Activated CD4-positive, alpha-beta T cell treated with anti-CD3 and anti-CD28 coated beads, Interleukin-2, amount 10 ng/mL, durations not matched to agents 24 days and 14 days (primary cell): ENCODE measurements at places on chromosomes 16 and 17. TPM values are rescaled to one million over a fixed set of nuclear protein-coding genes. Genes with fewer than 3 reads are reported as not detected.

Gene INCA1
- 0.56 and 0.69 TPM in 2 replicates for total RNA-seq

DNA sequence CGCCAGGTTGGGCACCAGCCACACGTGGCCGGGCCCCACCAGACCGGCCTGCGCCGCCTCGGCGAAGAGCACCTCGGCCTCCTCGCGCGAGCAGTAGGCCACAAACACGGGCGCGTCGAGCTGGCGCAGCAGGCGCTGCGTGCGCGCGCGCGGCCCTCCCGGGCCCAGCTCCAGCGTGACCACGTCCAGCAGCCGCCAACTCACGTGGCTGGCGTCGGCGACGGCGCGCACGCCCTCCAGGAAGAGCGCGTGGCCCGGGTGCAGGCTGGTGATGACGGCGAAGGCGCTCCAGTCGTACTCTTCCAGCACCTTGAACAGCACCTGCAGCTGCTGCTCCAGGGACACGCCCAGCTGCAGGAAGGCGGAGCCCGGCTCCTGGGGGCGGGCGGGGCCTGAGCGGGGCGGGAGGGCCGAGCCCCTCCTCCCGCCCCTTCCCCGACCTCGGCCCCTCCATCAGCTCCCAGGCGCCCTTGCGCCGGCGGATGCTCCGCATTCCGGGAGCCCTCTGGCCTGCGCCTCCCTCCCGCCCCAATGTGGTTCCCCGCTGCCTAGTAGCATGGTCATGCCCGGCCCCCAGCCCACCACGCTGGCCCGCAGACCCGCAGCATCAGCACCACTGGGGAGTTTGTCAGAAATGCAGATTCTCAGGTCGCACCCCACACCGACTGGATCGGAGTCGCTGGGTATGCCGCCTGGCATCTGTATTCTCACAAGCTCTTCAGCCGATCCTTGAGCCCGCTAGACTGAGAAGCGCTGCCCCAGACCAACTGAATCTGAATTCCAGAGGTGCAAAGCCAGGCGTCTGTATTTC lies 7.2 kb downstream of the GRIN2C start:
- DNase-seq = peak; percentile 93

Gene C16orf74
- total RNA-seq = 0.19 and 0.38 TPM in 2 replicates

Gene OTOP2
- not detected in 2 replicates for total RNA-seq

GRCh38 chr16:3858801-3859200 lies 21.7 kb downstream of the CREBBP start:
- no peak for DNase-seq

DNA sequence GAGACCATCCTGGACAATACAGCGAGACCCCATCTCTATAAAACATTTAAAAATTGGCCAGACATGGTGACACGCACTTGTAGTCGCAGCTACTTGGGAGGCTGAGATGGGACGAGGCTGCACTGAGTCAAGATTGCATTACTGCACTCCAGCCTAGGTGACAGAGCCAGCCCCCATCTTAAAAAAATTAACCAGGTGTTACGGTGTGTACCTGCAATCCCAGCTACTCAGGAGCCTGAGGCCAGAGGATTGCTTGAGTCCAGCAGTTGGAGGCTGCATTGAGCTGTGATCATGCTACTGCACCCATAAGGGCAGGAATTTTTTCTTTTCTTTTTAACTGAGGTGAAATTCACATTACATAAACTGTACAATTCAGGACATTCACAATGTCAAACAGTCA lies 16.9 kb upstream of the TMC7 start:
- no peak for DNase-seq

DNA sequence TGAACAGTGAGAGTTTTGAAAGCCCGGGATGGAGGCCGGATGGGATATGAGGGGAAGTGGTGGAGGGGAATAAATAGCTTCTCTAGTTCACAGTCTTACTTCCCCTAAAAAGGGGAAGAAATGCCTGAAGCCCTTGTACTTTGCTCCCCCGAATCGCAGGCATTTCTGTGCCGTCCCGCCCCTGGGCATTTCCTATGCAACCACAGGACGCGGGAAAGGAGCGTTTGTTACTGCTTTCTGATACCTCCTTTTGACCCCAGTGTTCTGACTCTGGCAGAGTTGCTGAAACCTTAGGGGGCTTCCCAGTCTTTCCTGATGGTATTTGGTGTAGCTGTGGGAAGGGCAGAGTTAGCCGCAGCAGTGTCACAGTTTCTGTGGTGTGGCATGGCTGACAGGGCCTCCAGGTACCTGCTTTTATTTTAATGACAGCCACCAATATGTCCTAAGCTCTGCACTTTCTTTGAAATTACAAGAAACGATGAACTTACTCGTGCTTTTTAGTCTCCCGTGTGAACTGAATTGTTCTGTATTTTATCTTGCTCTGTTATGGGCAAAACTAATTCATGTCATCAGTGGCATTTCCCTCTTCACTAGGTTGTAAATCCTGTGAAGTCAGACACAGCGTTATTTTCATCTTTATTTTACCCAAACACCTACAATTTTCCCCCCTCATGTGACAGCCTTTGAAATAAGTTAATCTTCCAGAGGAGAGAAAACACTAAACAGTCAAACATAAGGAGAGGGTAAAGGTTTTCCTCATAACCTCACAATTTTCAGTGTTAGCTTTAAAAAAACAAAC lies 27.1 kb downstream of the USP10 start:
- DNase-seq = no peak

GRCh38 chr16:47716571-47716970 lies 255.4 kb downstream of the PHKB start:
- no peak for DNase-seq

GRCh38 chr16:76784530-76784929 lies 406.5 kb upstream of the MON1B start:
- no peak for DNase-seq

GRCh38 chr17:66172691-66173223 lies 19.2 kb downstream of the CEP112 start:
- DNase-seq = no peak

Gene TNFRSF13B
- total RNA-seq = not detected in 2 replicates

- no peak for DNase-seq
Observed at GRCh38 chr17:48060249-48060648, 12.1 kb downstream of the NFE2L1 start.

Gene FAM234A
- 17.3 and 18.6 TPM in 2 replicates for total RNA-seq

- DNase-seq = no peak
Observed at GRCh38 chr17:61305024-61305423, 94.6 kb upstream of the TBX2 start.

- no peak for DNase-seq
Observed at GRCh38 chr17:58693208-58693607, 806 bp downstream of the RAD51C start.

Gene CNTNAP4
- total RNA-seq = not detected in 2 replicates

GRCh38 chr17:6422654-6423241 lies 12.2 kb downstream of the AIPL1 start:
- no peak for DNase-seq

DNA sequence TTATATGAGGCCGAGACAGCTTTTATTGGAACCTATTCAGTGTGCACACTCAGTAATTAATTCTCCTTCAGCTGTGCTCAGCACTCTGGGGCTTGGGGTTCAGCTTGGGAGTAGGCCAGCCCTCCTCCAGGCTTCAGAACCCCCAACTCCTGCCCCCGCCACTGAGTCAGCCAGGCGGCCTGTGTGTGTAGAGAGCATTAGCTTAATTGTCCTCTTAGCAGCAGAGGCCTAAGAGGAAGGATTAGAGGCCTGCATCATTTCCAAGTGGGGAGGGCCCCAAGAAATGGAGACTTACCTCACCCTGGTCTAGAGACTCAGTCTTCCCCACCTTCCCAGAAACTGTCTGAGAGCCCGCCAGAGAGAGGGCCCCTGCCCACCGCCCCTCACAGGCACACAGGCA lies 772 bp downstream of the PRSS53 start:
- DNase-seq = no peak

DNA sequence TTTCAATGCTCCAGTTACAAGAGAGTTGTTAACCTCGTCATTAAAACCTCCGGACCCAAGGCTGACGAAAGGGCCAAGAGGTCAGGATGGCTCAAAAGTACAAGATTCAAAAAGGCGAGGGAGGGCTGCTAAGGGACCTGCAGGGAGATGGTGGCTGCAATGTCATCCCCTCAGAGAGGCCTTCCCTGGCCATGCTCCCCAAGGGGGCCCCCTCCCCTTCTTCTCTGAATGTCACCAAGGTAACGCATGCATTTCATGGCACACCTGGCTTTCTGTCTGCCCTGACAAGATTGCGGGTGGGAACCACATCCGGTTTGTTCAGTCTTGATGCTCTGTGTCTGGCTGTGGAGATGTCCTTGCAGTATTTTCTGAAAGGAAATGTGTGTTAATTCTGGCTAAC lies 89.9 kb downstream of the C16orf78 start:
- DNase-seq = peak; percentile 94

DNA sequence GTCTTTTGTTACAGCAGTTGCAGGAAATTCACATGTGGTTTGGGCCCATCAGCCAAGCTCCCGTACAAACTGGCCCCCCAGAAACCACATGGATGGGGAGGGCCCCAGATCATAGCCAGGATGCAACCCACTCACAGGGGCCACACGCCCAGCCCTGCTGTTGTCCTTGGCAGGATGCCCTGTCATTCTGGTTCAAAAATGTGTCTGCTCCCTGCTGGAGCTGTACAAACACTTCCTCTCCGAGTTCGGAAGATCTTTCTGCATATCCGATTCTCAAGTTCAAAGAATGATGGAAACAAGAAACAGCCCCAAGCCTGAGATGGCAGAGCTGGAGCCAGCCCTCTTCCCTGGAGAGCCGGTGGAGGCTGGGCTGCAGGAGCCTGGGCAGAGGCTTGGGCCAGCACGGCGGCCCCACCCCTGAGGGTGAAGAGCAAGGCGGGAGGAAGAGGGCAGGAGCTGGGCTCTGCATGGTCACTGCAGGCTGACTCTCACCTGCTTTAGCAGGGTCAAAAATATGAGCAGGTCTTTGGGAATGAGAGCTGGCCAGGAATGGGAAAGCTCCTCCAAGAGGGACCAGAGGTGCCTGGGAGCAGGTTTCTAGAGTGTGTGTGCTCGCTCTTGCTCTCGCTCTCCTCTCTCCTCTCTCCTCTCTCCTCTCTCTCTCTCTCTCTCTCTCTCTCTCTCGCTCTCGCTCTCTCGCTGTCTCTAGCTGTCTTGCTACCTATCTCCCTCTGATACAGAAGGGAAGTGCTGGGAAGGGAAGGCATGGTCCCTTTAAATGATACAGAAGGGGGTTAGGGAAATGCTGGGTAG lies 34.7 kb upstream of the ENPP7 start:
- DNase-seq = no peak

Gene KCNJ2
- total RNA-seq = not detected in 2 replicates

GRCh38 chr17:76151896-76152454 lies 10.9 kb upstream of the FOXJ1 start:
- DNase-seq = peak; percentile 72

- peak; percentile 92 for DNase-seq
Observed at GRCh38 chr17:78774956-78775571, 7.0 kb downstream of the CYTH1 start.

Gene SPNS2
- total RNA-seq = 0.17 and 0.28 TPM in 2 replicates

Gene CACNG1
- total RNA-seq = not detected in 2 replicates
